ENCODE measurements at places on chromosomes 16 and 17.

DNA sequence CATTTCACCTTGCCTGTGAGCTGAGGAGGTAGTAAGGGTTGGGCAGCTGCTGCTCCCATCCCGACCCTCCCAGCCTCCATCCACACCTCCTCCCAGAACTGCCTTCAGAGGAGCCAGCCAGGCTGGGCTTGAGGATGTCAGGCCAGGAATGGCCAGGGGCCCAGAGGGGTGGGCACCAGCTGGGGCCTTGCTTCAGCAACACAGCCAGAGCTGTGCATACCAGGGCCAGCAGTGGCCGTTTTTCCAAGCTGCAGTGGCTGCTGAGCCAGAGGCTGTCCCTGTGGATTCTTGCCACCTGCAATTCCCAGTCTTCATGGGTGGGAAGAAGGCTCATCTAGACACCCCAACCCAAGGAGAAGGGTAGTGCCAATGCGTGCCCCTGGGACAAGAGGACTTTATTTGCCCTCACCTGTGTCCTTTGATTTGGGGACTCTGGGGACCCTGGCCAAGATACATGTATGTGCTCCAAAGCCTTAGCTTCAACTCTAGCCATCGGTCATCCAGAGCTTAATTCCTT is 153.4 kb upstream of the SDK2 start:
- DNase-seq = no peak

- no peak for DNase-seq
Observed at GRCh38 chr17:42313773-42314566, 25.7 kb downstream of the STAT5A start.

DNA sequence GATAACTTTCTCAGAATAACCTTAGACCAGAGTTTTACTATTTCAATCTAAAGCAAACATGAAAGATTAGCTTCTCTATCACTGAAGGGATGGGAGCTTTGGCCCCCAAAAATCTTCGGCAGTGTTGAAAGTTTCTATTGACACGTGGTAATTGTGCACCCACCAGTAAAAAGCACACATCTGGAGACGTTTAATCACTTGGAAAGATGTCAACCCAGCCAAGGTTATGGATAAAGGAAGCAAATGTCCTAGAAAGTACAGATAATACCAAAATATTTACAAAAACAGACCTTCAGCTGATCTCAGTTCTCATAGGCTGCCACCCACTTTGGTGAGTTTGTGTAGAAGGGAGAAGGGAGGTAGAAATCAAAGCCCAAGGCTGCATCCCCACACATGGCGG is 5.3 kb downstream of the MYCBPAP start:
- no peak for DNase-seq

DNA sequence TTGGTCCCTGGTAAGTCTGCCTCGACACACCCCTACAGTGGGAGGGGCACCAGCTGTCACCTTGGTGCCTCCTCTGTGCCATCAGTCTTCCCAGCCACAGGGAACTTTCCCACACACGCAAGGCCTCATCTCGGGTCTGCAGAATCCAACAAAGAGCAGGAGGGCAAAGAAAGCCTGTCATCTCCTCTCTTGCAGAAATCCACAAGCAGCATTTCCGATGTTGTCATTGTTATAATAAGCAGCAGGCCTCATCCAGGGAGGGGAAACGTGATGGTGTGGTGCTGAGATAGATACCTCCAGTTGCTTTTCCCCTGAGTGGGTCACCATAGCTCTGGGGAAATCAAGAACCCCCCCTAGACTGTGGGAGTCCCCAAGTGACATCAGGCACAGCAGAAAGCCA is 110.4 kb downstream of the CMIP start:
- no peak for DNase-seq
